OCI-M1 (cell line): ENCODE measurements at places on chromosomes 3 and 15.

- no peak for DNase-seq
Measured at GRCh38 chr3:60788185-60788584, 463.1 kb downstream of the FHIT start.

DNA sequence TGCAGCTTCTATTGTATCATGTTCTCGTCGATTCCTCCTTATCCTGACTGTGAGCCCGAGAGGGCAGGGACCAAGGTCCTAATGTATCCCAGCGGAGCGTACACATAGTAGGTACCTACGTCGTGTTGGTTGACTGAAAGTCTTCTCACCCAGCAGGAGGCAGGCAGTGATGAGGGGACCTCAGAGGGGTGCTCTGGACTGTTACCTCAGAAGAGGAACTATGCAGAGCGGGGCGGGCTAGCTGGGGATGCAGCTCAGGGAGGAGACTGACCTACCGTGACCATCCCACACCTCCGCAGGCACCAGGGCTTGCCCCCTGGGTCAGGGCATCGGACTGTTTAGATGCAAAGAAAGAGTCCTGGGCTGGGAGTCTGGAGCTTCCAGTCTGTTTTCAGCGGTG, 11.4 kb downstream of the CHAC1 start:
- no peak for DNase-seq

- no peak for DNase-seq
Measured at GRCh38 chr3:123533554-123534159, 51.2 kb downstream of the HACD2 start.

GRCh38 chr15:77564938-77565337, 67.8 kb downstream of the LINGO1 start:
- DNase-seq: no peak

- no peak for DNase-seq
Measured at GRCh38 chr3:81869382-81869781, 107.9 kb upstream of the GBE1 start.

DNA sequence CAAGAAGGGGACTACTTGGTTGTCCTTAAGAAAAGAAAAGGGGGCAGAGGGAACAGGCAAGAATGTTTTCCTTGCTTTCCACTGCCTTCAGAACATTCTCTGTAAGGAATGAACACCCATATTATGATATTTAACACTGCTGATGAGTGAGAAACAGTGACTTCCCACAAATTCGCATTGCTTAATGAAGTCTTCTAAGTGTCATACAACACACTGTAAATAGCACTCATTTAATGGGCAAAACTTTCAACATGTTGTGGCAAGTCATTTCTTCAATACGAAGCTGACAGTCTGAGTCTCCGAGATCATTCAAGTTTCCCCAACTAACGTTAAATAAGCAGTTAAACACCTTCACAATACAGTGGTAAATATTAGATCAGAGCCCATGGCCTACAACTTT, 464.4 kb downstream of the SHQ1 start:
- DNase-seq: no peak

- peak; percentile 91 for DNase-seq
Measured at GRCh38 chr3:185473290-185473815, 25.5 kb downstream of the TMEM41A start.

- DNase-seq: no peak
Measured at GRCh38 chr3:143753456-143753855, 94.8 kb downstream of the SLC9A9 start.

DNA sequence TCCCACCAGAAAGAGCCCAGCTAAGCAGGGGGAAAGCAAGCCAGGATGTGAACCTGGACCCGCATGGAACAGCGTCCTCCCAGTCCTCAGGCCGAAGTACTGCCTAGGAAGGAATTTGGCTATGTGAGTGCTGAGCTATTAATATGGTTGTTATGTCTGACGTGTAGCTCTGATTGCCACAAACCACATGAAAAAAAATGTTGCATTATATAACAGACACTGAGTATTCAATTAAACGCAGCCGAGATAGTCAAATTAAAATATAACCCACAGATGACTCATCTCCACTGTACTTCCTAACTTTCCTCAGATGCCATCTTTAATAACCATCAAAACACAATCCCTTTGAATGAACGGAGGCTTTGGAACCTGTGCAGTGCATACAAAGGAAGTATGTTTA, 111.1 kb downstream of the GABRB3 start:
- no peak for DNase-seq

DNA sequence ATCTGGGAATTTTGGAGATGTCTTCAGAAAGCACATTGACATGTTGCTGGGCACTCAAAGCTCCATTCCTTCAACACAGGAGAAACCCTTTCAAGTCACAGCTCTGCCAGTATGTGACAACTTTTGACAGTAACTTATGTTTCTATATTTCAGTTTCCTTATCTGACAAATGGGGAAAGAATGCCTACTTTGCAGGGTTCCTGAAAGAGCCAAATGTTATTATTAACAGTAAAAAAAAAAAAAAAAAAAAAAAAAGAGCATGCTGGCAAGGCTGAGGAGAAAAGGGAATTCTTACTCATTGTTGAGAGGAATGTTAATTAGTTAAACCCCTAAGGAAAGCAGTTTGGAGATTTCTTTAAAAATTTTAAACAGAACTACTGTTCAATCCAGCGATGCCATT, 272.5 kb upstream of the TGFBR2 start:
- no peak for DNase-seq

DNA sequence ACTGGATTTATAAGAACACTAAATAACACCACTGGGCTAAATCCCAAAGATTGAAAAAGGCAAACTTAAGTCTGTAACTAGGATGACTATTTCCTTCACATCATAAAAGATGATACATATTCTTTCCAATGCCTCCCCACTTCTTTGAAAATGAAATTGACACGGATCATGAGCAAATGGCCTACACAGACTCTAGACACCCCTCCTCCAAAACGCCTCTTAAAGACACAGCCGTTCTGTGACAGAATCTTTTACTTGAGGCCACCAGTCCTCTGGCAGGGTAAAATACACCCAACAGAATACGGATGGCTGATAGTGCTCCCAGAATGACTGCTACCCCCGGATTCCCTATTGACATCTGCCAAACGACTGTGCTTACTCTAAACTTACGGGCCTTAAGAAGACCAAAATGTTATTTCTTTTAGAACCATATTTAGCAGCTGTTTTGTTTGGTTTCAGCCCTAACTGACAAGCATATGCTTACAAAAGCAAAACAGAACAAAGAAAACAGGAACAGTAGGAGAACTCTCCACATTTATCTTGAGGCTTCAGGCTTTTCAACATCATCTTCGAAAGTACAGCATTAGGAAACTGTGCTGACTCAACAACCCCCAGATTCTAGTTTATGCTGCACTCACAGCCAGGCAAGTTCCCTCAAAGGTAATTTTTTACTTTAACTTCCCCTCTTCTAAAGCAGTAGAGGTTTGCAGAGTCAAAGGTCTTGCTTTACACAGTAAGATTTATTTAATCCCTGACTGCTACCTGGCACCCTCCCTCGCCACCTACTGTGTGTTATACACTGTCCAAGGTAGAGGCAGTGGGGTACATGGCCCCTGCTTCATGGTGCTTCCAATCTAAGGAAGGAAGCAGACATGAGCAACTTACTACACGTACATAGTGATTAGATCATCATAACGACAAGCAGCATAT, 84.3 kb downstream of the TNIK start:
- peak; percentile 56 for DNase-seq

GRCh38 chr15:78224023-78224411, 10.3 kb downstream of the ACSBG1 start:
- DNase-seq: no peak

GRCh38 chr3:51500632-51501131, 867 bp upstream of the DCAF1 start:
- DNase-seq: no peak

- DNase-seq: no peak
Measured at GRCh38 chr3:103381296-103382079, 946.7 kb downstream of the ZPLD1 start.

GRCh38 chr15:76217882-76218217, 93.4 kb downstream of the ETFA start:
- DNase-seq: no peak

- no peak for DNase-seq
Measured at GRCh38 chr15:66124651-66125050, 128.9 kb downstream of the MEGF11 start.

GRCh38 chr15:73313861-73314260, 54.9 kb downstream of the HCN4 start:
- DNase-seq: no peak

- DNase-seq: no peak
Measured at GRCh38 chr15:47839233-47839825, 122.0 kb downstream of the SEMA6D start.
